ENCODE measurements at places on chromosomes 4 and X.

GRCh38 chr4:18754180-18754579 is 732.6 kb upstream of the LCORL start:
- DNase-seq: no peak

DNA sequence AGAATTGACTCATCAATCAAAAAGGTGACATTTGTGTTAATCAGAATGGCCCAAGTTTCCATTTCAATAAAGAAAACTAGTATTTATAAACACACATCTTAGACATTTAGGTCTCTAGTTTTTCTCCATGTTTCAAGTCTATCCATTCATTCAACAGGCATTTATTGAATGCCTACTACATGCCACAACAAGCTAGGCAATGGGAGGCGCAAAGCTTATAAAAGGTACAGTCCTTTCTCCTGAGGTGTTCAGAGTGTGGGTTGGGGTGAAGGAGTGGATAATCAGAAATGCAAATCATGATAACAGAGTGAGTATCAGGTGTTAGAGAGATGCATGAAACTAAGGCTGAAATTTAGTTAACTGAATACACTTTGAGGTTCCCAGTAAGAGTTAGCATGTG is 78.0 kb downstream of the HCCS start:
- DNase-seq: no peak

GRCh38 chr4:57110640-57111511 is 691 bp upstream of the IGFBP7 start:
- DNase-seq: no peak

- DNase-seq: no peak
Observed at GRCh38 chr4:1839282-1839681, 16.7 kb downstream of the LETM1 start.

DNA sequence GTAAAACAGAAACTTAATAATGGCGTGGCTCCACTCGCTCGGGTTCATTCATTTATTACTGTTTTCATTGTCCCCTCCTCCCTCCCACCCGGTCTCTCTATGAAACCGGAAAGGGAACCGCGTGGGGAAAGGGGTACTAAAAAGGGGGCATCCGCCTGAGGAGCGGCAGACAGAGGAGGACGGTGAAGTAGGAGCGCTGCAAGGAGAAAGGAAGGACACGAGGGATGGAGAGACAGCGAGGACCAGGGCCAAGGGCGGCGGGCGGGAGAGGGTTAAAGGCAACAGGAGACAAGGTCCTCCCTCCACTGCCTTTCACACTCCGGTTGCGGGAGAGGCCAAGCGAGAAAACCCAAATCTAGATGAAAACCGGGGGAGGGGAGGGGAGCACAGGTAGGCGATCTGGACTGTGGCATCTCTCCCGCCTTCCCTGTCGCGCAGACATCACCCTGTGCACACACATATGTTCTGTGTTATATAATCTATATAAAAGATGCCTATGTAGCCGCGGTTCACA is 829 bp downstream of the ELOVL6 start:
- DNase-seq: peak; percentile 56

DNA sequence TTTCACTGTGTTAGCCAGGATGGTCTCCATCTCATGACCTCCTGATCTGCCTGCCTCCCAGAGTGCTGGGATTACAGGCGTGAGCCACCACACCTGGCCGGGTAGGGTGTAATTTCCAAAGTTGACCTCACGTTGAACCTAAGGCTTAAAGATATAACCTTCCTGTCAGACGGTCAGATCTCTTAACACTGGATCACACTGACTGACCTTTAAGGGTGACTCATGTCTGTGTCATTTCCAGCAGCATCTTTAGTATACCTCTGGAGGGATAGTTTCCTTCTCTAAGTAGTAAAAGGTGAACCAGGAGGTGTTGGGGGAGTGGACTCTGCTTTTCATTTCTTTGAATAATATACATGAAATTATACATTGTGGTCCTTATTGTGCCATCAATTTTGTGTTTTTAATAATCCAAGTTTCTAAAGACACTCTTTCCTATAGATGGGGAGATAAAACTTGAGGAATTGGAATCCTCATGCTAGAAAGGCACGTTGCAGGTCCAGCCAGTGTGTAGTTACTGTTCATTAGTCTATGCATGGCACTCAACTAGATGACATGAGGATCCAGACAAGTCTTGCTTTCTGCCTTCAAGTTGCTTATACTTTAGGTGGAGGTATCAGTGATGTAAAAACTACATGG is 45.7 kb downstream of the ARHGAP10 start:
- DNase-seq: no peak

DNA sequence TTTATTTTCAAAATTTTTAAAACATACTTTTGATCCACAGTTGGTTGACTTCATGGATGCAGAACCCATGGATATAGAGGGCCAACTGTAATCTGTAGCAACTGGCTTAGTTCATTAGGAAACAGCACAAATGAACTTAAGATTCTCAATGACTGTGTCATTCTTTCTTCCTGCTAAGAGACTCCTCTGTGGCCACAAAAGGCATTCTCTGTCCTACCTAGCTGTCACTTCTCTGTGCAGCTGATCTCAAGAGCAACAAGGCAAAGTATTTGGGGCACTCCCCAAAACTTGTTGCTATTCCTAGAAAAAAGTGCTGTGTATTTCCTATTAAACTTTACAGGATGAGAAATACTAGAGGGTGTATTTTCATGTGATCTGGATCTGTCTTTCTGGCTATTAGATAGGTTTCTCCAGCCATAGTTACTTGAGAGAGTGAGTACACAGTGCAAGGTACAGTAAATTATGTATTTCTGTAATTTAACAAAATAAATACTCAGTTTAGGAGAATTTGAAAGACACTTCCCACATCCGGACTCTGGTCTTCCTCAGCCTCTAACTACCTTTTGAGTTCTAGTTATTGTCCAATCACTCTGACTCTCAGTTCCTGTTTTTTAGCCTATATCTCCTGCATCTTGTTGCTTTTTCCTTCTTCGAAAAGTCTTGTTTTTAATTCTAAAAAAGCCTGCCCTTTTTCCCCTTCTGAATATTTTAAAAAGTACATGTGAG is 21.8 kb downstream of the TLR2 start:
- no peak for DNase-seq

- peak; percentile 69 for DNase-seq
Observed at GRCh38 chr4:54971474-54971950, 153.9 kb downstream of the KDR start.

- DNase-seq: peak; percentile 66
Observed at GRCh38 chr4:94452476-94453371, 982 bp downstream of the PDLIM5 start.
